ENCODE measurements at places on chromosomes 16 and 17.

DNA sequence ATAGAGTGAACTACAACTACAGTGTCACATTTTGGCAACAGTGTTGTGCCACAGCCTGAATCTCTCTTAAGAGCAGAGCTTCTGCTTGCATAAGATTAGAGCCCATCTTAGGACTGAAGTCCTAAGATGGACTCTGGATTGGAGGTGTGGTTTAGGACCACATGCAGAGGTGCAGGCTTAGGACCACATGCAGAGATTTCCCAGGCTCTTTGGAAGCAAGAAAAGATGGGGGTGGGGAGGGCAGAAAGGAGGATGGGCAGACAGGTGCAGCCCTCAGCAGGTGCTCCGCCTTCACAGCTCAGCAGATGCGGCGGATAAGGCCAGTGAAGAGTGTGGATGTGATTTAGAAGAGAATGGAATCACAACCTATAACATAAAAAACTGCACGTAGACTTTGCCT lies 128.7 kb downstream of the TANGO6 start:
- no peak for DNase-seq

DNA sequence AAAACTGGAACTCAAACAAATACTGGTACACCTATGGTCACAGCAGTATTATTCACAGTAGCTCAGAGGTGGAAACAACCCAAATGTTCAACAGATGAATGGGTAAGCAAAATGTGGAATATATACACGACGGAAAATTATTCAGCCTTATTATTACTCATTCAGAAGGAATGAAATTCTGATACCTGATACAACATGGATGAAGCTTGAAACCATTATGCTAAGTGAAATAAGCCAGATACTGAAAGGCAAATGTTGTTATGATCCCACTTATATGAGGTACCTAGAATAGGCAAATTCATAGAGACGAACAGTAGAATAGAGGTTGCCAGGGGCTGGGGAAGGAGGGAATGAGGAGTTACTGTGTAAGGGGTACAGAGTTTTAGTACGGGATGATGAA lies 27.1 kb upstream of the MYLK3 start:
- no peak for DNase-seq

- no peak for DNase-seq
These were observed 3.6 kb downstream of the MMP28 start for GRCh38 chr17:35791681-35792350.

- no peak for DNase-seq
These were observed 29.5 kb downstream of the RNF43 start for GRCh38 chr17:58387834-58388233.
